ENCODE measurements at places on chromosomes 12 and 14.

- DNase-seq, result no peak
These were observed 286.6 kb downstream of the C12orf75 start for GRCh38 chr12:105616971-105617540.

GRCh38 chr14:89241934-89242651, 174.9 kb downstream of the FOXN3 start:
- no peak for DNase-seq

GRCh38 chr12:63305901-63306875, 155.2 kb upstream of the AVPR1A start:
- no peak for DNase-seq

DNA sequence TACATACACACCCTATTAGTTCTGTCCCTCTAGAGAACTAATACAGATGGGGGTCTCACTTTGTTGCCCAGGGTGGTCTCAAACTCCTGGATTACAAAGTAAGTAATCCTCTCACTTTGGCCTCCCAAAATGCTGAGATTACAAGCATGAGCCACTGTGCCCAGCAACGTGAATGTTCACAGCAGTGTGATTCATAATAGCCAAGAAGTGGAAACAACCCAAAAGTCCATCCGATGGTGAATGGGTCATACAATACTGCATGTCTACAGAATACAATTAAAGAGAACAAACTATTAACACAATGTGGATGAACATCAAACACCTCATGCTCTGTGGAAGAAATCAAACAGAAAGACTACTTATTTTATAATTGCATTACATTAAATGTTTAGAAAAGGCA, 57.3 kb upstream of the SYNE2 start:
- DNase-seq, result no peak

Data from kidney glomerular epithelial cell (primary cell).